ENCODE measurements at places on chromosomes 16 and 17. TPM values are rescaled to one million over a fixed set of nuclear protein-coding genes. Genes with fewer than 3 reads are reported as not detected.
A peak's percentile ranks its signal among the peaks of the same experiment; 100 is the strongest.

FOXC2 gene
- 0.97 TPM for total RNA-seq

SDK2 gene
- total RNA-seq: 8.6 TPM

GRCh38 chr16:4517812-4518680, 20.5 kb downstream of the CDIP1 start:
- peak; percentile 67 for DNase-seq

COPRS gene
- total RNA-seq: 71.5 TPM

- DNase-seq: no peak
Measured at GRCh38 chr17:56913000-56913311, 893 bp downstream of the TRIM25 start.

POLR2C gene
- 76.1 TPM for total RNA-seq

- DNase-seq: no peak
Measured at GRCh38 chr17:79988185-79988971, 47.3 kb downstream of the TBC1D16 start.

GRCh38 chr17:7019367-7019766, 3.5 kb upstream of the BCL6B start:
- DNase-seq: no peak

- DNase-seq: no peak
Measured at GRCh38 chr16:83831456-83831987, 23.7 kb downstream of the HSBP1 start.

WNT9B gene
- total RNA-seq: 0.94 TPM

DNA sequence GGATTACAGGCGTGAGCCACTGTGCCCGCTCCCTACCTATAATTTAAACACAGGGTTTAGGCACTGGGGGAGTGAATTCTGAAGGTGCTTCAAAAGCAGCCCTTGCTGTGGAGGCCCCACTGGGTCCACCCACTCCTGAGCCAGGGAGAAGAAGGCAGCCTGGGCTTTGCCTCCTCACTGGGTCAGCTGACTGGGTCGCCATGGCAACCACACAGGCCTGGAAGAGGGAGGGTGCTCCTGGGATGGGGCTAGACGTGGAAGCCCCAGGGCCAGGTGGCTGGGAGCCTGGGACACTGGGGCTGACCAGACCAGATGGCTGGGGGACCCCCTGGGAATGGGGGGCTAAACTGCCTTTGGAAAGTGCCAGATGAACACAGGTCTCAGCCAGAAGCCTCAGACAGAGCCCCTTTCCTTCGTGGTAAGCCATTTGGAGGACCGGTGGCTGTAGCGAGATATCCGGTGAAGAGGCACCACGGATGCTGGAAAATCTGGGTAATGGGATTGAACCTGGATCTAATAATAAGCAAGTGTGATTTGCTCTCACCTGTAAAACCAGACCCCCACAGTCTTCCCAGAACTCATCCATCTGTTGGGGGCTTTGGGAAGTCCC, 32.9 kb downstream of the TRARG1 start:
- no peak for DNase-seq

G6PC1 gene
- total RNA-seq: not detected

DNA sequence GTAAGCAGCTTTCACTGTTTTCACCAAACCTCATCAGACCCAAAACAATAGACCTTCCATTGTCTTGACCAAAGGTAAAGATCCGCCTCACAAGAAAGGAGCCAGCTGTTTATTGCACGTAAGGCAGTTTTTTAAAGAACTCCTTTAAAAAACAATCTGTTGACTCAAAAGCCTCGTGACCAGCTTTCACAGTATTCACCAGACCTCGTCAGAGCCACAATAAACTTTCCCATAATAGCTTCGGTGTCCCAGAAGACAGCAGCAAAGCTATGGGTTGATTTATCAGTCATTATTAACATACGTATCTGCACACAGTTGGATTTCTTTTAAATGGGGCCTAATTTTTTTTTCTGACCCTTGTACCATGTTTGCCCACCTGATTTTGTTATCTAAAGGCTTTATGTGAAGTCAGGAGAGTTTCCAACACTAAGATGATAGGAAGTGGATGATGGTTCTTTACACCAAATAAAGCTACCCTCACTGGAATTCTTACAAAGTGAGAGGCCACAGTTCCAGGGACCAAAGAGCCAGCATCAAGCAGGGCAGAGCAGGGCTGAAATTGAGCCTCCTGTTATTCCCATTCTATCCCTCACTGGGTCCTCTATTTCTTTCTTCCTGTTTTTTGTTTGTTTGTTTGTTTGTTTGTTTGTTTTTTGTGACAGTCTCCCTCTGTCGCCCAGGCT, 17.6 kb upstream of the HELZ start:
- DNase-seq: no peak

ZNF469 gene
- 2.8 TPM for total RNA-seq

- DNase-seq: no peak
Measured at GRCh38 chr16:41439-42068, 11.9 kb downstream of the POLR3K start.

- no peak for DNase-seq
Measured at GRCh38 chr17:46212634-46213435, 19.6 kb upstream of the KANSL1 start.

DNAI2 gene
- total RNA-seq: not detected

CPHXL2 gene
- not detected for total RNA-seq

SALL1 gene
- 30.4 TPM for total RNA-seq

PLD6 gene
- 9.1 TPM for total RNA-seq

DNA sequence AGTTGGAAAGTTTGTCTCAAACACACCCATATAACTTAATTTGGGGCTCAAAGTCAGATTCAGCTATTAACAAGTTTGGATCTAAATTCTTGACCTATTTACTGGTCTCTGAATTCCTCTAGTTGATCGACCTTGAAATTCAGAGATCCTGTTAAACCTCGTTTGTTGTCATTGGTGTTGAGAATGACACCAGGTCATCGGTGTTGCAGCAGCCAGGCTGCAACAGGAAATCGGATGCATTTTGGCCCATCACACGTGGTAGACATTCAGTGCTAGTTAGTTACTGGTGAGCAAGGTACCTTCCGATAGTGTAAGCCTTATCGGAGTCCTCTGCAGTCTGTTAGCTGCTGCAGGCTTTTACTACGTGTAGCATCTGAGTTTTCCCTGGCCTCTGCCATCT, 82.3 kb downstream of the WWP2 start:
- no peak for DNase-seq

PPY gene
- total RNA-seq: not detected

CSF3 gene
- 2.2 TPM for total RNA-seq

GRCh38 chr16:81296631-81297030, 18.1 kb upstream of the GAN start:
- DNase-seq: no peak

TNFSF13 gene
- 25.1 TPM for total RNA-seq

DNA sequence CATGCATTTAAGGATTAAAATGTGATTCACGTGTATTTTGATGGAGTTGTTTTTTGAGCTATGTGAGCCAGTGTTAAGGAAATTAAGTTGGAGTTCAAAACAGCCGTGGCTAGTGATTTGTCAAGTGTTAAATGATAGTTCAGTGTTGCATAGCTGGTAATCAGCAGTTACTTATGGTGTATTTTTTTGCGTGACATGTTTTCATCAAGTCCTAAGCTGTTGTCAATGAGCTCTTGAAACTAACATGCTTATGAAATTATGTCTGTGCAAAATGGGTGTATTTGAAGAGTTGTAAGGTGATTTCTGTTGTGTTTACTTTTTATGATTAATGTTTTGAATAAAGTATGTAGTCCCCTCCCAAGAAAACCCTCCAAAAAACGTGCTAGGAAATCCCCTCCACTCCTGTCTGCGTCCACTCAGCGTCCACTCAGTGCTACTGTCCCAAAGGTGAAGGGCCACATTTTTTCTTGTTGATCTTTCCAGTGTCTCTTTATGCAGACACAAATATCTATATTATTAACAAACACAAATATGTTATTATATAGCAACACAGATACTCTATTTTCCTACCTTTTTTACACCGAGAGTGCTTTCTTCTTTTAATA, 30.0 kb downstream of the USP10 start:
- DNase-seq: no peak

DNA sequence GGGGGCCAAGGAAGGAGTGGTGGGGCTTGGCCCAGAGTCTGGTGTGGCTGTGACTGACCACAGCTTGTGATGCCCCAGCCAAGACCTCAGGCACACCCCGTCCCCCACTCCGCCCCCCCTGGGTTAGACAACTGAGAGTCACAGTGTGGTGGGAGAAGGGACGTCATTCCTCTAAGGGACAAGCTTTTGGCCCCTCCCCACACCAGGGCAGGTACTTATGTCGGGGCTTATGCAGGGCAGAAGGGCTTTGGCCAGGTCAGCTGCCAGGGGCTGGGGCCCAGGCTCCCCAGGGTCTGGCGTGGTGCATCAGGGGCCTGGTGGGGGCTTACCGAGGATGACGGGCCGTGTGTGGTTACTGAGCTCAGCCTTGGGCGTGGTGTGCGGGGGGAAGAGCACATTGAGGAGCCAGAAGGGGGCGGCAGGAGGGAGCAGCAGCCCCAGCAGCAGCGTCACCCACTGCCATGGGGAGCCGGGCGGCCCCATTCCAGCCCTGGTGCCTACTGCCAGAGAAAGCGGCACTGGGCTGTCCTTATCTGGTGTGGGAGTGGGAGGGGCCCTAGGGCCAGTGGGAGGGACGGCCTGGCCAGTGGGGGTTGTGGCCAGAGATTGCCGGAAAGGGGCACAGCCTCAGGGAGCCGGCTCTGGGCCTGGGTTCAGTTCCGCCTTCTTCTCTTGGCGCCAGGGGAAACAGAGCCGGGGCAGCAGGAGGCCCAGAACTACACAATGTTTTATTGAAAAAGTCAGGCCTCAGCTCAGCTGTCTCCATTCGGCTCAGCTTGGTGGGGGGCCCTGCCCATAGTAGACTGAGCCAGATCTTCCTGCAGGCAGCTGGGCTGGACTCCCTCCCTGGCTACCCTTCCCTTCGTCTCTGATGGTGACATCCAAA, at the start of gene LCAT:
Gene LCAT, minus strand, starts transcription at position 502 of the 886 bp plus-strand sequence. Its CDS starts 19 bp downstream, at position 483.
- DNase-seq: peak; percentile 85

GRCh38 chr17:29557739-29558116, 9.1 kb downstream of the ABHD15 start:
- no peak for DNase-seq

- peak; percentile 84 for DNase-seq
Measured at GRCh38 chr17:60435244-60436167, 13.2 kb downstream of the CHCT1 start.

DNA sequence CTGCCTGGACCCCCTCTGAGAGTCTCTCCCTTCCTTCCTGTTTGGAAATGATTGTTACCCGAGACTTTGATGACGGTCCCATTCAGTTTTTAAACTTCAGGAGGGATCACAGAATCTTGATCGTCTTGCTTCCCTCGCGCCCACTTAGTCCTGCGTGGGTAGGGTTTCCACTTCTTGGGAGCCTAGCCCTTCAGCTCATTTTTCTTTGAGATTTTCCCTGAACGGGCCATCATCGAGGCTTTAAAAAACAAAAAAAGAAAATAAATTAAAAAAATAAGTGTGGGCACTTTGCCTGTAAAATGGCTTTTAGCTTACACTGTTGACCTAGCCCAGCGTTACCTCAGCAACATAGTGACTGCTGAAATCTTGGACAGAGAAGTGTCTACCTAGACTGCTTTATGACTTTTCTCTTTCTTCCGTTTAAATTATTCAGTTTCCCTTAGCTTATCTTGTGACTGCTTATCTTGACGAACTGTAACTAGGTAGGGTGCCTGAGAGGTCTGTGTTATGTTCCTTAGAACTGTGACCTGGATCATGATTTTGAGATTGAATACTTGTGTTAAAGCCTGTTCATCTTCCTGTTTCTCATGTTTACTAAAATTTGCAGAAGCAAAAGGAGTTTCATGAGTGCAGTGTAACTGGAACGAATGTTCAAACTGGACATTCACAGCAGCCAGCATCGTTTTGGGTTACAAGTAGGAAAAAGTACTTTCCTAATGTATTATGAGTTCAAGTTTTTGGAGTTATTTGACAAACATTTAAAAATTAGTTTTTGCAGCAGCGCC, 874 bp downstream of the WWP2 start:
- DNase-seq: no peak

Measured in dorsolateral prefrontal cortex (tissue), 122 donors.